ENCODE measurements at places on chromosomes 2 and 18.
A peak's percentile ranks its signal among the peaks of the same experiment; 100 is the strongest.

DNA sequence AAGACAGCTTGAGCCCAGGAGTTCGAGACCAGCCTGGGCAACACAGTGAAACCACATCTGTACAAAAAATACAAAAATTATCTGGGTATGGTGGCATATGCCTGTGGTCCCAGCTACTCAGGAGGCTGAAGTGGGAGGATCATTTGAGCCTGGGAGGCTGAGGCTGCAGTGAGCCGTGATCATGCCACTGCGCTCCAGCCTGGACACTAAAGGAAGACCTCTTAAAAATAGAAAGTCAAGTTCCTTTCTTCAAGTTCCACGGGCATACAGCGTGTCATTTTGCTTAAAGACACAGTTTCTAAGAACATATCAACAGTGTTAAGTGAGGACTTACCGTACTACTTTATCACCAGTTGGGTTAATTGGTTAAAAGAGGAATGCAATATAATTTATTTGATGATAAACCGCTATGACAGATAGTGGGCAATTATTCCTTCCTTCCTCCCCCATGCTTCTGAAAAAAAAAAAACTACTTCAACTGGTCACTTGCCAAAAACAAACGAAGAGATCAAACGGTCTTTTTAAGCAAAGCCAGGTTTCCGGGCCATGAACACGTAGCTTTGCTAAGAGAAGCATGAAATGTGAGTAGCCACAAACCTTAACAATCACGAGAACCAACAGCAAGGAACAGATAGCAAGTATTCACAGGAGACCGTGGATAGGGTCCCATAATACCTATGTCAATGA is 21.4 kb downstream of the AP1S3 start:
- peak; percentile 29 for DNase-seq

- DNase-seq: no peak
These were observed 611.6 kb downstream of the FBXO15 start for GRCh38 chr18:73535990-73536389.

DNA sequence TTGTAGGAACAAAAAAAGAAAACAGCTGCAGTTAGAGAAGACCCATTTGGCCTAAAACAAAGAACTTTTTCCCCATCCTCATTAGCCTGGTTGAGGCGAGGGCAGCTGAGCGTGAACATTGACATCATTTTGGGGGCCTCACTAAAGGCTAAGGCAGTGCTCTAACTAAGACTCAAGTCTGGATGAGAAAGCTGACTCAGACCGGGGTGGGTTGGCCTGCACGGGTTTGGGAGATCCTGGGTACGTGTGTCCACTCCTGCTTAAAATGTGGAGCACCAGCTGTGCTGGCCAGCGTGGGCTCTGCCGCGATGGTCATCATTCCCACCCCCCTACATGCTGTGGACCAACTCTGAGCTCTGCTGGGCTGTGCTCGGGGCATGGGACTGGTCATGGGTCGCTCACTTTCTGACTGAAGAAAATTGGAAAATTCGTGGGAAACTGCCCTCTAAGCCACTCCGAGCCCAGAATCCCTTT is 86.0 kb upstream of the TMEM247 start:
- DNase-seq: no peak

- DNase-seq: peak; percentile 50
These were observed 77.6 kb upstream of the ALPP start for GRCh38 chr2:232300894-232301387.

GRCh38 chr2:9721344-9721743 is 90.5 kb upstream of the YWHAQ start:
- no peak for DNase-seq

DNA sequence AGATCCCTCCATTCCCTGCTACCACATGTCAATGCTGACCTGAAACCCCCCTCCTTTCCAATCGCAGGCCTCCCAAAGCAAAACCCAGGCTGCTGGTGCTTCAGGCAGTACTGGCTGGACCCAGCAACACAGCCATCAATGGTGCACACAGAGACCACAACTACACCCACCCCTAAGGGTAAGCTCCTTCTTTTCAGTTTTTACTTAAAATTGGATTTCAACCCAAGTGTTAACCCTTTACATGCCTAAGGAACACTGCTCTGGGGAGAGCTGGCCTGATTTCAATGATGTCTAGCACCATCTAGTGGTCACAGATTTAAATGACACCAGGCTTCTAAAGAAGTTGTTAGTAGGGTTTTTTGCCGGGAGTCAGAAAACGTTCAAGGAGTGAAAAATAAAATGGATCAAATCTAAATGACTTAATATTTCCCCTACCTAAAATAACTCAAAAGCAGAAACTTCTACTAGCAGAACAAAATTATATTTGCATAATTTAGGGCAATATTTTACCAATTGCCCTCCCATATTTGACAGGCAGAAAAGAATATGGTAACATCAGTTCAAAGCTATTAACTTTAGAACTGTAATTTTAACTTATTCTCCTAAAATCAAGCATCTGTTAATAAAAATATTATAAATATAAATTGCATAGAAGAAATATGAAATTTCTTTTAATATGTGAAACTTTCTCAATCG is 24.6 kb downstream of the FECH start:
- peak; percentile 56 for DNase-seq

DNA sequence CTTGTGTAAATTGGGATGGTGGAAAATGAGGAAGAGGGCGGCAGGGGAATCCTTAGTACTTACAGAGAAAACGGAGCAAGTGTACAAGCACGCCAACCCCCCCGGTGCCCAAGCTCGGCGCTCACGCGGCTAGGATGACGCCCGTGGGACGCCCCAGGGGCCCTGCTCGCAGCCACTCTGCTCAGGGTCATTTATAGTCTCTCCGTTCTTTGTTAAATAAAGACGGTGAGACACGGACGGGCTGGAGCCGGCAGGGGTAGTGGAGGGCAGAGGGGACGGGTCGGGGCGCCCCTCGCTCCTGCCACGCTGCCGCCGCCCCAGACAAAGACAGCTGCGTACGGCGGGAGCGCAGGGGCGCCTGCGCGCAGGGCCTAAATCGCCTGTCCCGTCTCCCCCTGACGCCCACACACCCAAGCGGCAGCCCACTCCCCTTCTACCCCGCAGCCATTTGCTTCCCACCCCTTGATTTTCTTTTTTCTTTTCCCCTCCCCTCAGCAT is 37.8 kb downstream of the PCBP1 start:
- peak; percentile 70 for DNase-seq

- DNase-seq: peak; percentile 76
These were observed 38.9 kb downstream of the CNGA3 start for GRCh38 chr2:98385050-98385699.

DNA sequence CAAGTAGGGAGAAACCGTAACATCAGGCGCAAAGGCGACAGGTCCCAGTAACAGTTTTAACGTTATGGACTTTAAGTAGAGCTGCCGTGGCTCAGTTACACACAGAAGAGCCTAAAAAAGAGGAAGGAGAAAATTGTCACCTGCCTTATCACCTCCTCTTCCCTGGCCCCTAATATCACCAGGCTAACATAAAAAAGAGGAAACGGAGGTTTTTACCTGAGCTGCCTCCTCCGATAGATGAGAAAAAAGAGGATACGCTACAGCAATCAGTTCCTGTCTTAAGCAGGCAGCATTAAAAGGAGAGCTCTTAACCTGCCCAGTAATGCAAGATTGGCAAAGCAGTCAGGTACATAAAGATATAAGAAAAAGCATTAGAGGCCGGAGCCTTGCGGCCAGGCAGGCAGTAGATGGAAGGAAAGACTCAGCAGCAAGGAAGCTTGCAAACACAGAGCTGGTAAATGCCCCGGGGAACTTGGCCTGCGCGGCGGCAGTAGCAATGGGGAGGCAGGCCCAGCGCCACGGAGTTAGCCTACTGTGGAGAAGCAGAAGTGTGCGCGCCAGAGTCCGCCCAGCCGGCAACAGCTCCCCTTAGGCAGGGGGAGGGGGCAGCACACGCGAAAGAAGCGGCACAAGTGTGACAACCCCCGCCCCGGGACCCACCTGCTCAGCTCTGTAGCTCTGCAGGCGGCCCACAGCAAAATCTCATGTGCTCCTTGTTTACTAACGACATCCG is 116.3 kb upstream of the SCN7A start:
- DNase-seq: no peak

- DNase-seq: no peak
These were observed 34.2 kb upstream of the DYSF start for GRCh38 chr2:71419145-71419544.

DNA sequence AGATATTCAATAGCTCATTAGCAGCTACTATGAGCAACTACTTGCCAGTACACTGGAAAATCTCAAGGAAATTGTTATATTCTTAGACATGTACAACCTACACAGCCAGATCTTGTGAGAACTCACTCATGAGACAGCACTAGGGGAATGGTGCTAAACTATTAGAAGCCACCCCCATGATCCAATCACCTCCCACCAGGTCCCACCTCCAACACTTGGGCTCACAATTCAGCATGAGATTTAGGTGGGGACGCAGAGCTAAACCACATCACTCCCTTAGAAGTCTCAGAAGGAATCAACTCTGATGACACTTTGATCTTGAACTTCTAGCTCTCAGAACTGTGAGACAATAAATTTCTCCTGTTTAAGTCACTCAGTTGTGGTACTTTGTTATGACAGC is 418.3 kb upstream of the SPHKAP start:
- DNase-seq: no peak

DNA sequence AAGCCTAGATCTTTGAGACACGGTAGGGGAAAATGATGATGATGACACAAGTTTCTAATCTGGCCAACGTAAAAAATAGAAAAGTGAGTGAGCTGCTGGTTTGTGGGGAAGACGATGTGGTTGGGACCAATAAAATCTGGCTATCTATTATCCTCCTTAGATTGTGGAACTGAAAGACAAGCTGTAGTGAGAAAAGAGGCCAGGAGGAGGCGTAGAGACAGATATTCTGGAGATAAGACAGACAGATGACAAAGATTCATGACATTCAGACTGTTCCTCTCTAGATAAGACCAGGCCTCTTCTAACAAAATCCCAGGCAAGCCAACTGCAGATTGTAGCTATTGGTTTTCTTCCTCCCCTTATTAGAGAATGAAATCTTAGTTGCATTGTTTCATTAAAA is 376.3 kb upstream of the UBE2E3 start:
- DNase-seq: peak; percentile 28

- peak; percentile 20 for DNase-seq
These were observed 27.5 kb upstream of the SUCLG1 start for GRCh38 chr2:84486441-84487115.

DNA sequence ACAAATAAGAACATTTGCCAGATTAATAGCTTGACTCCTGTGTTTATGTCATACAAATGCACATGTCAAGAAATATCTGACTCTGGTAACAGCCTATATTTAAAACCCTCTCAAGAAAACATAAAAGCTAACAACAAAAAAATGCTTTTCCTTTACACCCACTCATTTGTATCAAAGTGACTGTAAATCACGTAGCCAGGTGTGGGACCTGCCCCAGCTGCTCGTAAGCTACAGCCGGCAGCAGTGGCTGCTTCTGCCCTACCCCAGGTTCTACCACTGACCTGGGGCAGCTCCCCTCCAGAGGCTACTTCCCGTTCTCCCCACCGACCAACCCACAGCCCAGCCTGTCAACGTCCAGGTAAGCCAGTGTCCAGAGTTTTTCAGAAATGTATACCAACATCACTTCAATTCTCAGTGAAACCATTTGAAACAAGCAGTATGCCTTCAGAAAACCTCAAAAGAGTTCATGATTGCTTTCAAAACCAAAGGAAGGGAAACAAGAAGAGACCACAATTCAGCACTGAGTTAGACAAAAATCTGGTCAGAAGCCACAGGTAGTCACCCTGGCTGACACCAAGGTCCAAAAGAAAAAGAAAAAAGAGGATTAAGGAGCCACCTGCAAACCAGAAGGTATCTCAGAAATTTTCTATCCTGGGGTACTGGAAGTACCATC is 40.4 kb downstream of the KIDINS220 start:
- DNase-seq: no peak

GRCh38 chr2:153388246-153388645 is 90.3 kb downstream of the RPRM start:
- peak; percentile 2 for DNase-seq

DNA sequence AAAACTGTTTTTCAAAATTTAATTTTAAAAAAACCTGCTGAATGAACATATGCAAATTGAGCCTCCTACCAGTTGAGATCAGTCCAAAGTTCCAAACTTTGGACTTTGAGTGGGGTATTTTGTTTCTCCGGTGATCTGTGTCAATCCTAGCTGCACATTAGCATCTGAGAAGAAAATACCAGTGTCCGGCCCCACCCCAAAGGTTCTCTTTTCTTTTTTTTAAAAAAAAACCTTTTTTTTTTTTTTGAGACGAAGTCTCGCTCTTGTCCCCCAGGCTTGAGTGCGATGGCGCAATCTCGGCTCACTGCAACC is 91.7 kb downstream of the SEPTIN10 start:
- DNase-seq: no peak

DNA sequence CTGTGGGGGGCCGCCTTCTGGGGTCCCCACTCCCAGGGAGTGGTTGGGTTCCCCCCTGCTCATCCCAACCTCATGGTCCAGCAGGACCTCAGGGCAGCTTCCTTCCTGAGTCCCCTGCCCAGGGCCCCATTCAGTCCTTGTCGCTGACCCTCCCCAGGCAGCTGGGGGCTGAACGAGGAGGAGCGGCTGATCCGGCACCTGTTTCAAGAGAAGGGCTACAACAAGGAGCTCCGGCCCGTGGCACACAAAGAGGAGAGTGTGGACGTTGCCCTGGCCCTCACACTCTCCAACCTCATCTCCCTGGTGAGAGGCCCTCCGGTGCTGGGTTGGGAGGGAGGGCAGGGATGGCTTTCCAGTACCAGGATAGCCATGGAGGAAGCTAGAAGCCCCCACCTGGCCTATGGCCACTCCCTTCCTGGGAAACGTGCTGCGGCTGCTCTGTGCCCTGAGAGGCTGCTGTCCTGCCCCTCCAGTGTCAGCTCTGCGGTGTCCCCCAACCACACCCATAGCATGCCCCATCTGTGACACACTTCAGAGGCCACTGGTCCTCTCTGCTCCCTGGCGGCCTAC is 497 bp downstream of the CHRND start:
- no peak for DNase-seq

DNA sequence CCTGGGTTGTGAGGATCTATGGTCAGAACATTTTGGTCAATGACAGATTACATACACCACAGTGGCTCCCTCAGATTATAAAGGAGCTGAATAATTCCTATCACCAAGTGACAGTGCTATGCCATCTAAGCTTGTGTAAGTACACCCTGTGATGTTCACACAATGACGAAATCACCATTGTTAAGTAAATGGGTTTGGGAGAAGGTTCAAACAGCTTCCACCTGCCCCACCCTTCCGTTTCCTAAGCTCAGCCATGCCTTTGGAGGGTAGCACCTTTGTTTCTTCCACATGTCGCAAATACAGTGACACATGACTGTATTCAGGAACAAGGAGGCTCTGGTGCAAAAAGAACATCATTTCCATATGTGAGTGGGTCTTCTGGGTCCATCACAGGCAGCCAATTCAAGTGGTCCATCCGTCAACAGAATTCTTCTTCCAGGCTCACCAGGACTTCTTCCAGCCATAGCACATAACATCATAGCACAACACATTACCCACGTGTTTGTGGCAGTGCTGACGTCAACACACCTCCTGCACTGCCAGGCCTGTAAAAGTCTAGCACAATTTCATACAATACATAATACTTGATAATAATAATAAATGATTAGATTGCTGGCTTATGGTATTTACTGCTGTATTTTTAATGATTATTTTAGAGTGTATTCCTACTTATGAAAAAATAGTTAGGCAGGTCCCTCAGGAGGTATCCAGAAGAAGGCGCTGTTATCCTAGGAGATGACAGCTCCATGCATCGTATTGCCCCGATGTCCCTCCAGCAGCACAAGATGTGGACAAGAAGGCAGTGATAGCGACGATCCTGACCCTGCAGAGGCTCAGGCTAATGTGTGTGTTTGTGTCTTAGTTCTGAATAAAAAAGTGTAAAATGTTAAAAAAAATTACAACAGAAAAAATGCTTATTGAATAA is 264.8 kb downstream of the ANAPC1 start:
- DNase-seq: peak; percentile 23
